ENCODE measurements at places on chromosomes 2 and 18. TPM values are rescaled to one million over a fixed set of nuclear protein-coding genes. Genes with fewer than 3 reads are reported as not detected.

LOXHD1 gene
- polyA plus RNA-seq: 0.56 TPM

CYP27C1 gene
- polyA plus RNA-seq: 7.0 TPM

GRCh38 chr2:134406311-134406710, 152.4 kb downstream of the MGAT5 start:
- no peak for DNase-seq

RBM43 gene
- polyA plus RNA-seq: 10.8 TPM

DNAJB2 gene
- polyA plus RNA-seq: 80.4 TPM

- DNase-seq: no peak
Measured at GRCh38 chr2:227033471-227034148, 130.4 kb downstream of the COL4A4 start.

- DNase-seq: no peak
Measured at GRCh38 chr2:160574468-160575140, 81.0 kb upstream of the RBMS1 start.

DNA sequence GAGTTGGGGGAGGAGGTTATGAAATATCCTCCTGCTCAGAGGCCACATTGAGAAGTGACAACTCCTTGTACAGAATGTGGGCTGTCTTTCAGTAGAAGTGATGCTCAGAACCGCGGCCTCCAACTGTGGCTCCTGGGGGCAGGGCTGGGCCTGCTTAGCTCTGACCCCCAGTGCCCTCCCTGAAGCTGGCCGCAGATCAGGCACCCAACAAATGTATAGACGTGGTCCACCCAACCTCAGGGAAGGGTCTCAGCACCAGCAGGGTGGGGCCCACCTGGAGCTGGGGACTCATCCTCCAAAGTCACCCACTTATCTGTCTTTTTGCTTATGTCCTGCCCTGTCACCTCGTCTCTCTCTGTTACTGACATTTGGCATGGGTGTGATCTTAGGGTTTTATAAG, 11.1 kb upstream of the BIN1 start:
- no peak for DNase-seq

- no peak for DNase-seq
Measured at GRCh38 chr18:24762511-24762910, 302.1 kb downstream of the HRH4 start.

AGXT gene
- 0.06 TPM for polyA plus RNA-seq

DNA sequence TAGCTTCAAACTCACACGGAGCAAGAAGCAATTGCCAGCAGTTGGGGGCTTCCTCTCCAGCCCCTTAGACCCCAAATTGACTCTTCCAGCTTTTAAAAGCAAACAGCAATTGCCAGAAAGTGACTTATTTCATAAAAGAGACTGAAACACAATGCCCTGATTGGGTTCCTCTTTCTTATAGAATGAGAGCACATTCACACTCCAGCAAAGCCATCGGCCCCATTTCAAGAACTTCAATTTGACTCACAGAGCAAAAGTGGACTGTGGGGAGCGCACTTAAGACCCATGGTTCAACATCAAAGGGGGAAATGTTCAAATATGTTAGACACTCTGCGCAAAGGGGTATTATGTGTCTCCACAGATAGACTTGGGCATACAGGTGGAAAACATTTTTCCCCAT, 484.7 kb downstream of the BCL11A start:
- no peak for DNase-seq

GRCh38 chr2:152796941-152797340, 78.5 kb downstream of the ARL6IP6 start:
- no peak for DNase-seq

DNER gene
- 51.8 TPM for polyA plus RNA-seq

SPATA3 gene
- not detected for polyA plus RNA-seq

- DNase-seq: no peak
Measured at GRCh38 chr2:37262522-37262921, 31.1 kb downstream of the NDUFAF7 start.

TFCP2L1 gene
- 1.0 TPM for polyA plus RNA-seq

HAAO gene
- 54.8 TPM for polyA plus RNA-seq

DNA sequence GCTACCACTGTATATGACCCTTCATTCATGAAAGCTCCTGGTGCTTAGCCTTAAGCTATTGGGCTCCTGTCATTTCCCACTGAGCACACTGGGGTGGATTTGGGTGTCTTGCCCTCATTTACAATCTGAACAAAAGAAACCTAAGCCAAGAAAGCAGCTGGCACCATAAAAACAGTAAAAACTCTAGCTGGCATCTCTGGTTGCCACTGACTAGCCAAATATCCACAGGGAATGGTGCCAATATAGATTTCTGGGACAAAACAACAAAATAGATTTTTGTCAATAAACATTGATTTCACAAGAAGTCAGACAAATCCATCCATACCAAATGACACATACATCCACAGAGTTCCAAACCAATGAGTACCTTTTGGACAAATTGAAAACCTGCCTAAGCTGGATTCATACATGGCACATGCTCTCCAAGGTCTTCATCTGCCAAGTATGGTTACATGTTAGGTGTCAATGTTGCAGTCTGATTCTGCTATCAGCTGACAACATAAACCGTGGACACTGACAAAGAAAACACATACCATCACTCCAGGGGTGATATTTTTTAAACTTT, 1081.5 kb upstream of the ZEB2 start:
- DNase-seq: no peak

DNA sequence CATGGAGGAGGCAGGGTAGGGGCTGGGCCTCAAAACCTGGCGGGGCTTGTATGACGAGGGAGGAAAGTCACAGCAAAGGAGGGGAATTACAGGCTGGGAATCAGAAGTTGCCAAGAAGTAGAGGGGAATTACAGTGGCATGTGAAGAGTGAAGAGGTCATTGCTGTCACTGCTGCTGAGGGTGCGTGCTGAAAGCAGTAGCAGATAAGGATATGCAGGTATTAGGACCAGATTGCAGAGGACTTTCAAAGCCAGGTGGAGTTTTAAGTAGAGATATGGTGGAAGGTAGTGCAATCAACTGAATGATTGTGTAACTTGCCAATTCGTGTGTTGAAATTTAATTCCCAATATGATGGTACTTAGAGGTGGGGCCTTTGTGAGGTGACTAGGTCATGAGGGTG, 19.4 kb upstream of the LRPPRC start:
- no peak for DNase-seq

LYG1 gene
- 3.1 TPM for polyA plus RNA-seq

DNA sequence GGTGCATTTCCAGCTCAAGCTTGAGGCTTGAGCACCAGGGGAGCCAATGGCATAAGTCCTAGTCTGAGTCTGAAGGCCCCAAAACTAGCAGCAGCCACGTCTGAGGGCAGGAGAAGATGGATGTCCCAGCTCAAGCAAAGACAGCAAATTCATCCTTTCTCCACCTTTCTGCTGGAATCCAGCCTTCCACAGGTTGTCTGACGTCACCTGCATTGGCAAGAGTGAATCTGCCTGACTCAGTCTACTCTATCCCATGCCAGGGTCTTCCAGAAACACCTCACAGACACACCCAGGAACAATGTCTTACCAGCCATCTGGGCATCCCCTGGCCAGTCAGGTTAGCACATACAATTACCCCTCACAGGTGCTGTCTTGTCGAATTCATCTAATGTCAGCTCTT, 76.2 kb upstream of the SOX11 start:
- DNase-seq: no peak

GRCh38 chr2:135164431-135164830, 112.3 kb downstream of the RAB3GAP1 start:
- DNase-seq: no peak

DNA sequence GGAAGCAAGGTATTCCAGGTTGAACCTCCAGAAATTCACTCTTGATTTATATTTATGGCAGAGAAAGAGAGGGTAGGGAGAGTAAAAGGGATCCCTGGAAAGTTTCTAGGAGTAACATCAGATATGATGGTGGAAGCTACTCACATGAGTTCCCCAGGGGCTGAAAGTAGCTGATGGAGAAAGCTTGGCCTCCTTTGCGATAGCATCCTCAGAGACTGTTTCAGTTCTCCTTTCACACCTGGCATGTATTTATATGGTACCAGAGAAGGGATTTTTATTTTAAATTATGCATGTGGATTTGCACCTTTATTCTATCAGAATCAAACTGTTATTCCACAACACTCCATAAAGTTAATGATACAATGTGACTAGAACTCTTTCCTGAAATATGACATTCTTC, 126.3 kb upstream of the OSR1 start:
- DNase-seq: no peak

- no peak for DNase-seq
Measured at GRCh38 chr2:20104900-20105545, 53.6 kb upstream of the LAPTM4A start.

- no peak for DNase-seq
Measured at GRCh38 chr2:150643114-150643725, 155.8 kb upstream of the RND3 start.

- DNase-seq: no peak
Measured at GRCh38 chr18:13725566-13726231, 659 bp downstream of the FAM210A start.

PIK3C3 gene
- polyA plus RNA-seq: 59.5 TPM

GYPC gene
- 56.4 TPM for polyA plus RNA-seq

ASB18 gene
- not detected for polyA plus RNA-seq

GRCh38 chr2:237122214-237122666, 36.6 kb downstream of the COPS8 start:
- no peak for DNase-seq

DNA sequence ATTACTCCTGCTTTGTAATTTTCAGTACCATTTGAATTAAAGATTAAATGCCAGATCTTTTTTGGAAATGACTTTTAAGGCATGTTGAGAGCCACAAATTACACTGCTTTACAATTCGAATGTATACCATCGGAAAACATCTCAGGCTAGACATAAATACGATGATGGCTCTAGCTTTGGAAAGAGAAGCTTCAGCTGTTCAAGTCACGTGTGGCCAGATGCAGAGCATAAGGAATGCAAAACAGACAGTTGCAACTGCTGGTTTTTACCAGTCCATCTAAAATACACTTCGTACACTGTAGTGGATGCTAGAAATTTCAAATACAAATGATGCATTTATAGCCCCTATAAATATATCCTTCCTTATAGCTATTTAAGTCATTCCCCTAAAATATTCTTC, 8.0 kb downstream of the ZNF516 start:
- no peak for DNase-seq

UGT1A4 gene
- polyA plus RNA-seq: not detected

ANKRD30BL gene
- polyA plus RNA-seq: 0.57 TPM

GRCh38 chr2:100143286-100143685, 896 bp upstream of the AFF3 start:
- DNase-seq: no peak

ABCB11 gene
- not detected for polyA plus RNA-seq

TPRKB gene
- 57.1 TPM for polyA plus RNA-seq

DNA sequence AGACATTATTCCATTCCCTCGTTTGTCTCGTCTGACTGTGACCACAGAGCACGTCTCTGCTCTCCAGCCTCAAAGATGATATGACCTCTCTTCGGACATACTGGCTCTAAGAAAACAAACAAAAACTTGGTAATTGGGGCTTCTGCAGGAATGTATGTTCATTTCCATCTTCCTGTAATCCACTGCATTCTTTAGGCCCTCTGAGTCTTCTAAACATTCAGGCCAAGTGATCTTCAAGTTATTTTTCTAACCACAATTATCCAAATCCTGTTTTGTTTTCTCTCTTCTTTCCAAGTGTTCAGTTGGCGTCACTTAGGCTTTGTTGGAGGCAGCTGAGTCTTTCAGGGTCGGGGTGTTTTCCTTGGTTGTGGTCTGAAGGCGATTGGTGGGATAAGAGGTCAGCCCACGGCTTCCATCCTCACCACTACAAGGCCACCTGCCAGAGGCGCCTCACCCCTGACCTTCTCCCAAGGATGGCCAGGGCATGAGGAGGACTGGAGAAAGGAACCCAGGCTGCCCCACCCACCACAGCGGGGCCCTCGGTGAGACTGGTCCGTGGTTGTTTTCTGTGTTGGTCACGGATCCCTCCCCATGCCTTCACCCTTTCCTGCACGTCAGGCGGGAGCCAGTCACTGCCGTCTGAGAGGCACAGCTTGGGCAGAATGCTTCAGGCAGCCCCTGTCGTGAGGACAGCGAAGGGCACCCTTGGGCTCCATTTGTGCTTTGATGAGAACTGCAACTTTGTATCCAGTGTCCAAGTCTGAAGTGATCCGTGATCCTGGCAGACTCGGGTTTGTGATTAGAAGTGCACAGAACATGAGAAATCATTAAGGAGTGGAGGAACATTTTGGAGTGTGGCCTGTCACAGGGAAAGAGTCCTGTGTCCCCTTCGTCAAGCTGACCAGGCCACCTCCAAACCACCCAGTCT, 88.6 kb upstream of the FHL2 start:
- no peak for DNase-seq

DNA sequence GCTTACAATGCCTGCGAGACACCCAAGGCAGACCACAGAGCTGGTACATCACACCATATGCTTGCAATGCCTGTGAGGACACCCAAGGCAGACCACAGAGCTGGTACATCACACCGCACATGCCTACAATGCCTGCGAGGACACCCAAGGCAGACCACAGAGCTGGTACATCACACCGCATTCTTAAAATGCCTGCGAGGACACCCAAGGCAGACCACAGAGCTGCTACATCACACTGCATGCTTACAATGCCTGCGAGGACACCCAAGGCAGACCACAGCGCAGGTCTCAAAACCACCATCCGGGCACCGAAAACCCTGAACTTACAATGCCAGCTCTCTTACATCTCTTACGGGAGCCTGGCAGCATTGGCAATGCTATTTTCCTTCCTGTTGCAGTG, 799.6 kb downstream of the GALR1 start:
- DNase-seq: no peak

GRCh38 chr2:200756618-200757321, 54.9 kb upstream of the BZW1 start:
- no peak for DNase-seq

HOXD4 gene
- 38.7 TPM for polyA plus RNA-seq

DNA sequence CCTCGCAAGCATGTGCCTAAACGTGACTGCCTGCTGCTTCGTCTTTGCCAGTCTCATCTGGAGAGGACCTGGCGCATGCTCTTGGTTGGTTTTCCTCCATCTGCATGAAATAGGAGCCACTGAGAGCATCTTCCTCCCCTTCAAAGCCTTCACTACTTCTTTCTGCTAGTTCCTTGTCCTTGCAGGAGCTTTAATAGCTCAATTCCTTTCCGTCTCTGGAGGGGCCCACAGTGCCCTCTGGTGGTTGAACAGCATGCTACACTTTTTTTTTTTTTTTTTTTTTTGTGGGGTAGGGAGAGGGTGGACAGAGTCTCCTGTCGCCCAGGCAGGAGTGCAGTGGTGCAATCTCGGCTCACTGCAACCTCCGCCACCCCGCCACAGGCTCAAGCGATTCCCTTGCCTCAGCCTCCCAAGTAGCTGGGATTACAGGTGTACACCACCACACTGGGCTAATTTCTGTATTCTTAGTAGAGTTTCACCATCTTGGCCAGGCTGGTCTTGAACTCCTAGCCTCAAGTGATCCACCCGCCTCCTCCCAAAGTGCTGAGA, 59.6 kb downstream of the SP110 start:
- no peak for DNase-seq

- no peak for DNase-seq
Measured at GRCh38 chr2:226608451-226608850, 191.2 kb downstream of the IRS1 start.

DNA sequence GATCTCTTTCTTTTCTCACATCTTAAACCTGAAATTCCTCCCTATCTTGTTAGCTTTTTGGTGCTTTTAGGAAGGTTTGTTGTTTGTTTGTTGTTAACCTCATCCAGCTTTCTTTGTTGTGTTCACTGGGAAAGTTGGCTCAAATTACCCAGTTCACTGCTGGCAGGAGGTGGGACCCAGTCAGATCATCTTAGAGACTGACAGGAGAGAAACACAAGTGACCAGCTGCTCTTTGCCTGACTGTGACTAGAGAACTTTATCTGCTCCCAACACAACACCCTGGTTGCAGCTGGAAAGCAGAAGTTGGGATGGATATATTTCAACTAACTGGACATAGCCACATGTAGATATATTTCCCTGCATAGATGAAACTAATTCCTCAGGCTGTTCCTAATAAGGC, 10.0 kb downstream of the MAPK4 start:
- DNase-seq: no peak

Data from left renal pelvis (tissue), 4 donors.